ENCODE measurements at places on chromosomes 16 and 17. TPM values are rescaled to one million over a fixed set of nuclear protein-coding genes. Genes with fewer than 3 reads are reported as not detected.

Gene SPATA32
- polyA plus RNA-seq: not detected

Gene GRAPL
- 2.0 TPM for polyA plus RNA-seq

Gene FBXO39
- polyA plus RNA-seq: 0.14 TPM

Gene ABCC6
- polyA plus RNA-seq: 2.0 TPM

Gene LITAF
- 12.2 TPM for polyA plus RNA-seq

Gene SEPTIN1
- polyA plus RNA-seq: 2.4 TPM

Gene PLEKHH3
- polyA plus RNA-seq: 19.9 TPM

Gene TBC1D3
- polyA plus RNA-seq: not detected

Gene TMEM238L
- not detected for polyA plus RNA-seq

Gene DHX58
- 1.8 TPM for polyA plus RNA-seq

Gene PMP22
- polyA plus RNA-seq: 220 TPM

Gene KRT36
- polyA plus RNA-seq: not detected

Gene TP53TG3B
- not detected for polyA plus RNA-seq

Gene NXN
- 8.6 TPM for polyA plus RNA-seq

Gene OR1A1
- not detected for polyA plus RNA-seq

Gene PAGR1
- polyA plus RNA-seq: 29.2 TPM

Gene ARL5C
- not detected for polyA plus RNA-seq

Gene KRTAP4-6
- polyA plus RNA-seq: not detected

Gene GRIN2C
- polyA plus RNA-seq: 0.25 TPM

Gene ASPHD1
- polyA plus RNA-seq: not detected

Gene CDK5R1
- polyA plus RNA-seq: 2.0 TPM

Gene KRTAP4-8
- polyA plus RNA-seq: not detected

Gene PITPNM3
- polyA plus RNA-seq: 0.42 TPM

Gene CARD14
- 0.11 TPM for polyA plus RNA-seq

Gene MYO1C
- 89.6 TPM for polyA plus RNA-seq
